NCI-H524 treated with DMSO at 0.1 percent for 48 hours (cell line): ENCODE measurements at places on chromosomes 1 and 21.
A peak's percentile ranks its signal among the peaks of the same experiment; 100 is the strongest.

DNA sequence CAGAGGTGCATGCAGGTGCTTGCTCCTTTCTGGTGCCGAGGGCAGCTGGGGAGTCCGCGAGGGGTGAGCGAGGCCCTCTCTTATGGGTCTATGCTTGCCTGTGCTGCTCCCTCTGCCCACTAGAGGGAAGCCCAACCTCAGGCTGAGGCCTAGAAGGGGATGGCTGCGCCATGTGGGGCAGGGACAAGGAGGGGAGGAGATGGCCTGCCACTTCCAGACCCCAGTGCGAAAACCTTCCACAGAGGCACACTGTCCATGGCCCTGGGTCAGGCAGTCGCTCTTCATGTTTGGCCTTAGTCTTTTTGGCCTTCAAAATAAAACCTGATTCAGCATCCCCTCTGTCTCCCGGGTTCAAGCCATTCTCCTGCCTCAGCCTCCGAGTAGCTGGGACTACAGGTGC, 14.0 kb downstream of the RHBG start:
- peak; percentile 11 for DNase-seq

GRCh38 chr1:229988534-229988933, 78.5 kb upstream of the GALNT2 start:
- DNase-seq: no peak

- DNase-seq: no peak
These were observed 117.3 kb downstream of the MAB21L3 start for GRCh38 chr1:116228511-116228910.

GRCh38 chr1:233432916-233433315, 105.4 kb downstream of the MAP3K21 start:
- no peak for DNase-seq

GRCh38 chr1:236395230-236395946, 1.3 kb downstream of the EDARADD start:
- no peak for DNase-seq

DNA sequence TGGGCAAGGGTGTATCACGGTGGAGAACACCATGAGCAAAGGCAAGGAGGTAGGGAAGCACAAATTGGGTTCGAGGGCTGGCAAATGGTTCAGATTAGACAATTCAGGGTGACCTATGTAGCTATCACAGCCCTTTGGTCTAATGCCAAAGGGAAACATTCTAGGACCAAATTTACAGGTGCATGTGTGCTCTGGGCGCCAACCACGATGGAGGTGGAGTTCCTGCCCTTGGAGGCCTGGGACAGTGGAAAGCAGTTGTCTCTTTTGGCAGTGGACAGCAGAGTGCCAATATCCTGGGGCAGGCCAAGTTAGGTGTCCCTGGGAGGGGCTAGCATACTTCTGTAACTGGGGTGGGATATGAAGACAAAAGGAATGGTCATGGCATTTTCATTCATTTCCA, 40.1 kb downstream of the IGFN1 start:
- DNase-seq: no peak

GRCh38 chr1:45297666-45298356, 28.9 kb upstream of the HPDL start:
- no peak for DNase-seq

DNA sequence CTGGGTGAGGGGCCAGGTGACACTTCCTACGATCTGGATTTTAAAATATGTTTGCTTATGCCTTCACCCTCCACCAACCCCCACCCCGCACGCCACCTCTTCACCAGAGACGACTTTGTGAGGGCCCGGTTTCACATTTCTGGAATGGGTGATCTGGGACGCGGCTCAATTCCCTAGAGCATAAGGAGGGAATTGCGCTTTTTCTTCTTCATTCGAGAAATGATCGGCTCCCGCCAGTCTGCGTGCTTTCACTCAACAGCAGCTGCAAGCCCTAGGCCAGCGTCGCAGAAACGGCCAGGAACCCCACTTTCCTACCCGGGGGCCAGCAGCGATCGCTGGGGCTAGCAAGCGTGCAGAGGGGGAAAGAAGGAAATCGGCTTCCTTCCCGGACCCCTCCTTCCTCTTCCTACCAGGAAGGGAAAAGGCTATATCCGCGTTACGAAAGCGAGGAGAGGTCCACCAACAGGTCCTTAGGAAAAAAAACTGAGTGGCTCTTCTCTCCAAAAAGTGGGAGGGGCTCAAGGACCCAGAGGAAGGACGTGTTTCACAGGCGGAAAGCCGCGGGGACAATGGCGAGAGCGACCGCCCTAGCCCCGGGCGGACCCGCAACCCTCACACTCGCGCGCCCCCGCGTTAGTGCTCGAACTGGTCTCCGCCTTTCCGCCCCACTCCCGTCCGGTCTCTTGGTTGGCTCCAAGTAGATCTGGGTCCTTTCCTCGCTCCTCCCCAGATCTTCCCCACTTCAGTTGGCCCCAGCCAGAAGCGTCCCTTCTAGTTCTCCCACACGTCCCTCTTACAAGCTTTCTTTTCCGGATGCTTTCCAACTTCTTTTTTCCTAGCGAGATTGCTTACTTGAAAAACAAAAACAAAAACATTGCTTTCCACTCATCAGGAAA, 1.1 kb upstream of the ADAMTS1 start:
- peak; percentile 19 for DNase-seq

- no peak for DNase-seq
These were observed 1.9 kb upstream of the PADI3 start for GRCh38 chr1:17246971-17247370.

DNA sequence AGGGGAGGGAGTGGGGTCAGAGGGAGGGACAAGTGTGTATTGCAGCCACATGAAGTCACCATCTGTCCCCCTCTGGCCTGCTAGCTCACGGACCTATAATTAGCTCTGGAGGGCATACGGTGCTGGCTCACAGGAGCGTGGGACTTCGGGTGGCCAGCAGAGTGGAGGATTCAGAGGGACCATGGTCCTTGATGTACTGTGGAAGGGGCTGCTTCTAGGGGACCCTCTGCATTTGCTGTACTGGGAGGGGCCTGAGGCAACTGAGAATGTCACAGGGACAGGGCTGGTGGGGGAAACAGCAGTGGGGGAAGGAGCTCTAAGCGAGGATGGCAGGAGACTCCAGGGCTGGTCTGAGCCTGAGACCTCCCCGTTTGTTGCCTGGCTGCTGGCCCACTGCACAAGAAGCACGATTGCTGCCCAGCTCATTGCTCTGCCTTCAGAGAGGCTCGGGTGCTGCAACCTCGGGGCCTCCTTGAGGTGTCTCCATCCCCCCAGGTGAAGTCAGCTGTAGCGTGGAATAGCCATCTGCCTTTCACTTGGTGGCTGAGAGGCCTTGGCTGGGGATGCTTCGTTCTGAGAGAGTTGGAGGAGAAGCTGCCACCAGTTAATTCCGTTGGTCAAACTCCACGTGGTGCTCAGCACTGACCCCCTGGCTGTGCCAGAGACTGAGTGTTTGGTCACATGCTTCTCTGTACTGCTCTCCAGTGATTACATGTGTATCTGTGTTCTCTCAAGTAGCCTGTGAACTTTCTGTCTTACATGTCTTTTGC, 2.7 kb downstream of the PPFIA4 start:
- DNase-seq: peak; percentile 28

DNA sequence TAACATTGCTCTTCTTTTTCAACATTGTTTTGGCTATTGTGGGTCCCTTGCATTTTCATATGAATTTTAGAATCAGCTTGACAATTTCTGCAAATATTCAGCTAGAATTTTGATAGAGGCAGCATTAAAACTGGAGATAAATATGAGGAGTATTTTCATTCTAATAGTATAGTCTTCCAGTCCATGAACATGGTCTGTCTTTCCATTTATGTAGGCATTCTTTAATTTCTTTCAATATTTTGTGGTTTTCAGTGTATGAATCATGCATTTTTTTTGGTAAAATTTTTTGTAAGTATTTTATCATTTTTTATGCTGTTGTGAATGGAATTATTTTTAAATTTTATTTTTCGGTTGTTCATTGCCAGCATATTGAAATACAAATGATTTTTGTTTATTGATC, 97.2 kb downstream of the DNAH14 start:
- DNase-seq: no peak

- DNase-seq: no peak
These were observed 3.8 kb downstream of the ZNF672 start for GRCh38 chr1:248841702-248842395.

DNA sequence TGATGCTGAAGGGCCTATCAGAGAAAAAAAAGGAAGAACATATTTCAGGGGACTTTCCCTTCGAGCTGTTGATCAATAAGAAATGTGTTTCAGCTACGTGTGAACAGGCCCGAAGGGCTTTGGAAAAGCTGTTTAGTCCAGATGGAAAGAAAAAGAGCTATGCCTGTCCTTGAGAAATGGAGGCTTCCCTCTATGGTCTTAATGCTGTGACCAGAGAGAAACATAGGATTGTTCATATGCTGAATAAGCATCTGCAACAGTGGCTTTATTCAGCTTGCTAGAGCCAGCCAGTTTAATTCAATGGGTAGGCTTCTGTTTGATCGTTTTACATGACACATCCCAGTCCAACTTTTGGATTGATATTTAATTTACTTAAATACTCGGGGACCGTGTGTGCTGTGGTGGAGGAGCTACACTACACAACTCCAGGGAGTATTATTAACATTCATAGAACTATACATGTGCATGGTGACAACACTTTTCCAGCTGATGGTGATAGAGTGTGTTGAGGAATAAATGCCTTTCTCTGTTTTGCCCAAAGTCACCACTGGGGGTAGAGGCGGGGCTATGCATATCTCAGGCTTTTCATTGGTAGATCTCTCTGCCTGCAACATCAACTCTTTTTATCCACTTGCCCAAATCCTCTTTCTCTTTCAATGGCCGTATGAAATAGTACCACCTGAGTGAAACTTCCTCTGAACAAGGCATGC, 106.7 kb upstream of the C8B start:
- no peak for DNase-seq
